ENCODE measurements at places on chromosomes 5 and 9. TPM values are rescaled to one million over a fixed set of nuclear protein-coding genes. Genes with fewer than 3 reads are reported as not detected.
A peak's percentile ranks its signal among the peaks of the same experiment; 100 is the strongest.

The FAM153A gene
- total RNA-seq, result not detected

The TRPM6 gene
- 0.07 TPM for total RNA-seq

- no peaks in the 10 kb centered on the region for H3K36me3 ChIP-seq
- peak overlapping the region; percentile 91 for H3K27ac ChIP-seq
- H3K4me1 ChIP-seq, result peaks cover 16% of the 10 kb centered on the region
These were observed 27.0 kb upstream of the PRRC2B start for GRCh38 chr9:131366761-131367401.

- DNase-seq, result no peak
- H3K27ac ChIP-seq, result no peak overlapping the region
- H3K27me3 ChIP-seq, result no peaks in the 10 kb centered on the region
These were observed 297.7 kb upstream of the EFNA5 start for GRCh38 chr5:107968406-107968843.

GRCh38 chr5:1757511-1757910, 42.1 kb downstream of the MRPL36 start:
- H3K27ac ChIP-seq, result no peak overlapping the region
- peak; percentile 29 for DNase-seq
- H3K4me1 ChIP-seq, result no peaks in the 10 kb centered on the region
- no peaks in the 10 kb centered on the region for H3K36me3 ChIP-seq
- no peak overlapping the region for H3K4me3 ChIP-seq
- H3K27me3 ChIP-seq, result peaks cover 28% of the 10 kb centered on the region

- H3K27ac ChIP-seq, result no peak overlapping the region
- no peak overlapping the region for H3K4me3 ChIP-seq
- no peaks in the 10 kb centered on the region for H3K36me3 ChIP-seq
- peaks cover 2% of the 10 kb centered on the region for H3K4me1 ChIP-seq
These were observed 25.8 kb upstream of the FRRS1L start for GRCh38 chr9:109192732-109193361.

DNA sequence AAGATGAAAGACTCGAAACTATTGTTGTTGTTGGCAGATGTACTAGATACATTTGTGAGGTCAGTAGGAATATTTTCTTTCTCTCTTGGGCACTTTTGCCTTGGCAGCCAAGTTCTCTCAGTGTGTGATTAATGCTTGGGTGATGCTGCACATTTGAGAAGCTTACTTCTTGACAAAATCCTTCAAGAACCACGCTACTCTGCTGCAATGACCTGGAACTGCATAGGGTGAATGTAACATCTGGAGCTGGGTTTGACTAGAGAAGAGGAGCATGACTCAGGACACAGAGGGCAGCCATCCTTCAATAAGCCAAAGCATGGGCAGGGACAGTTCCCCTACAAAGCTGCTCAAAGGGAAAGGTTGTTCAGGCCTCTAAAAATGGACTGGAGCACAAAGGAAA, 75.5 kb upstream of the PUM3 start:
- no peak for DNase-seq
- peaks cover 69% of the 10 kb centered on the region for H3K27me3 ChIP-seq
- H3K36me3 ChIP-seq, result no peaks in the 10 kb centered on the region
- H3K4me1 ChIP-seq, result no peaks in the 10 kb centered on the region
- H3K27ac ChIP-seq, result no peak overlapping the region

- peak overlapping the region; percentile 40 for H3K4me3 ChIP-seq
- DNase-seq, result peak; percentile 80
- H3K4me1 ChIP-seq, result peaks cover 19% of the 10 kb centered on the region
- peak overlapping the region; percentile 79 for H3K27ac ChIP-seq
- H3K36me3 ChIP-seq, result no peaks in the 10 kb centered on the region
These were observed 7.3 kb upstream of the GRHPR start for GRCh38 chr9:37415011-37415719.
